Fibroblast of skin of right quadriceps (primary cell): ENCODE measurements at places on chromosomes 12 and 14.

DNA sequence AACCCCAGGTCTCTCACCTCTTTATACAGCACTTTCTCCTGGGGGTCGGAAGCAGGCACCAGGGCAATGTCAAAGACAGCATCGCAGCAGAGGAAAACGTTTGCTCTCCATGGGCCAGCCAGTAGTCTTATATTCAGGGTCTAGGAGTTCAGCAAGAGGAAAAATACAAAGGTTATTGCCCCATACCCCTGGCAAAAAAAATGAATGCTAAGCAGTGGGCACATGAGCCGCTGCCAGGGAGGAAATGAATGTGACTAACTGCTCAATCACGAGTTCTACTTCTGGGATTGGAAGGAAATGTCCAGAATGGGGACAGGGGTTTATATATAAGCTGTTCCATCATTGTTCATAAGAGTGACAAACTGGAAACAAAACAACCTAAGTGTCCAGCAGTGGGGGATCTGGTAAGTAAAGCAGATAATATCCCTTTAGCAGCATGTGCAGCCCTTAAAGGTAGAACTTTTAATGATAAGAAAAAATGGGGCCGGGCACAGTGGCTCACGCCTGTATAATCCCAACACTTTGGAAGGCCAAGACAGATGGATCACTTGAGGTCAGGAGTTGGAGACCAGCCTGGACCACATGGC lies 53.8 kb downstream of the PHETA1 start:
- no peak for DNase-seq

GRCh38 chr14:69473946-69474345 lies 10.6 kb upstream of the PLEKHD1 start:
- DNase-seq: no peak

DNA sequence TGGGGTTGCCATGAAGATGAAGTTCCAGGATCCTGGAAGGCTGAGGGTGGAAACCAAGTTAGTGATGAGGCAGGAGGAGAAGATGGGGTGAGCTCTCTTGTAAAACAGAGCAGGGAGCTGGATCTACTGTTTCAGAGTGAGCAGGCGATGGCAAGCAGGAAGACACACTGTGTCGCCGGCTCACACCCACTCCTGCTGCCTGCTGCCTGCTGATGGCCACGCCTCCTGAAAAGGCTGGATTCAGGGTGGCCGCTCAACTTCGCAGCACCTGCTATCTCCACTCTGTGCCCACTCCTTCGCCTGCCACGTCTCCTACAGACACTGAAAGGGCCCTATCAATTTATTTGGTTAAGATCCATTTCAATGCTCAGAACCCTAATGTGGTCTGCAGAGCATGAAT lies 96.1 kb downstream of the RBM19 start:
- no peak for DNase-seq

DNA sequence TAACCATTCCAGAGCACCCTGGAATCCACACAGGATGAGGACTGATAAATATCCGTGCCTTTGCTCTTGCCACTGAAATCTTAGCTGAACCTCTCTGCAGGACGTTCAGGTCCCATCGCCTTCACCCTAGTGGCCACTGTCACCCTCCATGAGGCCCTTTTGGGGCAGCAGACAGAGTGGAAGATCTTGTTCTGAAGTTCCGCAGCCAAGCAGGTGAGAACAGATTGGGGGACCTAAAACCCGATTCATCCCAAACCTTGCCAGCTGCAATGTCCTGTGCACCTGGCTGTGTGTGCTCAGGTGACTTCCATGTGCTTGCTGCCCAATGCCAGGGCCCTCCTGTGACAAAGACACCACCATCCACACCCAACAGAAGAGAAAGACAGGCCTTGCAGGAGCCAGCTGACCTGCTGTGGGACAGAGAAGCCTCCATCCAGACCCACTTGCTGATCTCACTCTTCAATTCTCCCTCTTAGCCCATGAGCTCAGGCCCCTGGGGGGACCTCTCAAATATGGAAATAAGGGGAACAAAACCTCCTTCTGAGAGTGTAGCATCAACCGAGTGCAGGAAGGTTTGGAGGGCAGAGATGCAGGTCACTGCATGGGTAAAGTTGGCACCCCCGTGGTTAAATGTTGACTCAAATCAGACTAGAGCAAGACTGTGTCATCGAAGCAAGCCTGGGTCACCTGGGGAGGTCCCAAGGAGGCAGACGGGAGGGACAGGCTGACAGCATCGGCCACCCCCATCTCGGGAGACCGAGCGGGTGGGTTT lies 308.7 kb upstream of the DIO3 start:
- DNase-seq: no peak

DNA sequence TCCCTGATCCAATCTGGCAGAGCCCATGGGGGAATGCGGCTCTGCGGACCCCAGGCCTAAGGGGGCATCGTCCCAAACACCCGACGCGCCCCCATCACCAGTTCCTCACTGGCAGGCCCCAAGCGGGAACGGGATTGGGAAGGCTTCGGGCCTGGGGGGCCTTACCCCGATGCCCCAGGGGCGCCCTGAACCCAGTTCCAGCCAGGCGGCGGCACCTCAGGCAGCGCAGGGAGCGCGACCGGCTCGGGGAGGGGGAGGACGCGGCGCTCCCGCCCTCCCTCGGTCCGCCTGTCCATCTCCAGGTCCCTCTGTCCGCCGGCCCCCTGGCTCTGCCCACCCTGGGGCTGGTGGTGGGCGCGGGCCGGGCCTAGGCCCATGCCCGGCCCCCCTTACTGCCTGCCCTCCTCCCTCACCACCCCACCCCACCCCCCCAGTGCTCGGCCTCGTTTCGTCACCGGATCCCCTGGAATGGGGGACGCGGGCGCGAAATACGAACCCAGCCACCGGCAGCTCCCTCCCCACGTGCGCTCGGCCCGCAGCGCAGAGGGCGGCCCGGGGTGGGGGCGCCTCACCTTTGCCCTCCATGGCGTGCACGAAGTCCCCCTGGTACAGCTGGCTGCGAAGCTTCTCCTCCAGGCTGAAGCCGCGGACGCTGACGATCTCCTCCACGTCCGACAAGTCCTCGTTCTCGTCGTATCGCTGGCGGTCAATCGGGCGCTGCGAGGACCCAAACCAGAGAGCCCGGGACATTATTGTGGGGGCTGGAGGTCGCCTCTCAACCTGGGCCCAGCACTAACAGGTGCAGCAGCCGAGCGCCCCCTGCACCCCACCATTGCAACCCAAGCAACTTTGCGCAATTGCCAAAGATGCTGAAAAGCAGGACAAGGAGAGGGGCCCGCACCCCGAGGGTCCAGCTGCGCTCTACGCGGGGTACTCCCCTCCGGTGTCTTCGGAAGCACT lies 2.3 kb downstream of the KDM2B start:
- DNase-seq: peak; percentile 56

- peak; percentile 8 for DNase-seq
Observed at GRCh38 chr12:109777544-109777943, 55.7 kb downstream of the TRPV4 start.

- no peak for DNase-seq
Observed at GRCh38 chr12:27606986-27607385, 83.0 kb downstream of the PPFIBP1 start.

GRCh38 chr14:45039390-45039789 lies 44.5 kb upstream of the PRPF39 start:
- DNase-seq: no peak

GRCh38 chr14:94774344-94775090 lies 4.6 kb upstream of the GSC start:
- no peak for DNase-seq

GRCh38 chr12:92496790-92497189 lies 206.0 kb upstream of the PLEKHG7 start:
- DNase-seq: no peak

GRCh38 chr12:48279101-48279500 lies 71.6 kb downstream of the ZNF641 start:
- no peak for DNase-seq

DNA sequence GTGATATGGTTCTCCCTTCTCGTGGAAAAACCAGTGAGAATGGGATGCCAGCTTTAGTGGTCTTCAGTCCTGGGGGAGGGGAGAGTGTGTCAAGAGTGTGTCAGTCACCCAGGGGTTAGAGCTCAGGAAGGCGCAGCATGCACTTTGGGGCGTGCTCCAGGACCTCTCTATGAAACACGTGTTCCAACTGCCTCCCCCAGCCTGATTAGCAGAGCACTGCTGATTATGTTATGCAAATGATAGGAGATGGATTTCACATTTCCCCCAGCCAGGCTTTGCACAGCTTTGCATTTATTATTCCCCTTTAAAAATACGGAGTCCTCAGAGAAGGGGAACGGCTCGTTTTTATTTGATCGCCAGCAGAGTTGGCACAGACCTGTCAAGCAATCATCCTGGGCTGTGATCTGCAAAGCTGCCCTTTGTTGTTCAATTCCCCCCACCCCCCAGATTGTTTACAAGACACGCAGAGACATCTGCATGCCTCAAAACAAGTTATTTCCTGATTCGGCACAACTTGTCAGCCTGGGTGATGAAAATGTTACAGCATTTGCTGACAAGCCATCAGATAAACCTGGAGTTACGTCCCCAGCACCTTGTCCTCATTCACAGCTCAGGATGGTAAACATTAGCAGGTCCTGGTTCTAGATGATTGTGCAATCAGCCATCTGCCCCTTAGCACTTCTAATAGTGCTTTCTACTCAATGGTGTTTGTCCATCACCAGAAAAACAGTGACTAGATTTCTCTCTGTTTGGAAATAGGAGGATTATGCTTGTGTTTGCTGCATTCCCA lies 196.5 kb downstream of the NOVA1 start:
- no peak for DNase-seq

DNA sequence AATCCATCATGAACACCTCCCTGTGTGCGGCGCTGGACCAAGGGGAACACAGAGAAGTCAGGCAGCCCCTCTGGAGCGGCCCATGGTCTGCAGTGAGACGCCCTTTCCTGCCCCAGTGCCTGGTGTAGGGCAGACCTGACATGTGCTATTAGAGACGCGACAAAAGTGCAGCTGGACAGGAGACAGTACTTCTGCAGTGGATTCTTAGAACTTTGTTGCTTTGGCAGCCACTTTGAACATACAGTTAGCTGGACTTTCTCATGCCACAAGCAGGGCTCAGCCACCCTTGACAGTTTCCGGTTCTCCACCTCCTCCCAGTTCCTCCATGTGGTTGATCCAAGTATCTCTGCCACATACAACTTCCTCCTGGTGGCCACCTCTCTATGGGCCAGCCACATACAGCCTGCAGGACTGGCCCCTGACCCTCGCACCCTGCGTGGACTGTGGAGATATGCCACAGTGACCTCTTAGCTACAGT lies 45.9 kb downstream of the LGMN start:
- no peak for DNase-seq

DNA sequence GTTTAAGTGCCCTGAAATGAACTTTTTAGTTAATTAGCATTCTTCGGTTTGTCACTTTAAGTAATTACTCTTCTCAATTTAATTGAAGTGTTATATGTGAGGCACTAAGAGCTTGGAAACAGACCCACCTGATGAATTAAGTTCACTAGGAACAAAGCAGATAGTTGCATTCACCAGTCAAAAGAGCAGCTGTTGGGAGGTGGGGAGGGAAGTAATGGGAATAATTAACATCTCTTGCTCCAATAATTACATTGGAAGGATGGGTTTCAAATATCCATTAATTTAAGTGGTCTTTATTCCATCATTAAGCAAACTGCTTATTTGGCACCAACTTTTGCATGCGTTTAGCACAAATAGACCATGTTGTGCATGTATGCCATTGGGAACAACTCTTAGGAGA lies 667.2 kb downstream of the GALC start:
- DNase-seq: no peak

GRCh38 chr14:89418976-89419375 lies 1.9 kb upstream of the FOXN3 start:
- DNase-seq: no peak

GRCh38 chr12:10740182-10740581 lies 17.1 kb upstream of the YBX3 start:
- DNase-seq: no peak

DNA sequence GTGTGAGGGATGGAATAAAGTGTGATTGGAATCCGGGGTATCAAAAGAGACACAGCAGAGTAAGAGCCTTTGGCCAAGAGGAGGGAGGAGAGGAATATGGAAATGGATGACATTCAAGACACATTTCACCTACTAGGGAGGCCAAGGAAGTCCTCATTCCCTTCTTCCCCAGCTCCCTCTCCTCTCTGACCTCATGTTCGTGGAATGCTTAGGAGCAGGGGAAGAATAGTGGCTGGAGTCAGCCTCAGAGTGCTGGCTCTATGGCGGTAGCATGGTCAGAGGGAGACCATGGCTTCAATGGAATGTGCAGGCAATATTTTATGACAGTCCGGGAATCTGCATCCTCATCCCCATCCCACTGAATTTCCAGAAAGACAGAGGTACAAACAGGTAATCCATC lies 196.6 kb downstream of the EGLN3 start:
- peak; percentile 73 for DNase-seq

DNA sequence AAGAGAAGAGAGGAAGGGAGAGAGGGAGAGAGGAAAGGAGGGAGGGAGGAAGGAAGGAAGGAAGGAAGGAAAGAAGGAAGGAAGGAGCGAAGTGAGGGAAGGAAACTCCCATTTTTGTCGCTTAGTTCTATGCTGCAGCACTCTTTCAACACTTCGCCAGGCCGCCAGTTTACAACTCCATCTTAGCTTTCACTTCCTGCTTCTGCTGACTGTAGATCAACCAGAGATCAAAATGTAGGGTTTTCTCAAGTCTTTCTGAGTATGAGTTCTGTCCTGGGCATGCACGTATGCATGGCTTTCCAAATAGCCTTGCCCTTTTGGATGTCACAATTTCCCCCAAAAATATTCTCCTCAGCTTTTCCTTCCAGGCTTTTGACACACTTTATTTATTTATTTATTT lies 723.4 kb downstream of the TRHDE start:
- DNase-seq: no peak

- DNase-seq: no peak
Observed at GRCh38 chr12:76898442-76898841, 19.6 kb upstream of the CSRP2 start.

DNA sequence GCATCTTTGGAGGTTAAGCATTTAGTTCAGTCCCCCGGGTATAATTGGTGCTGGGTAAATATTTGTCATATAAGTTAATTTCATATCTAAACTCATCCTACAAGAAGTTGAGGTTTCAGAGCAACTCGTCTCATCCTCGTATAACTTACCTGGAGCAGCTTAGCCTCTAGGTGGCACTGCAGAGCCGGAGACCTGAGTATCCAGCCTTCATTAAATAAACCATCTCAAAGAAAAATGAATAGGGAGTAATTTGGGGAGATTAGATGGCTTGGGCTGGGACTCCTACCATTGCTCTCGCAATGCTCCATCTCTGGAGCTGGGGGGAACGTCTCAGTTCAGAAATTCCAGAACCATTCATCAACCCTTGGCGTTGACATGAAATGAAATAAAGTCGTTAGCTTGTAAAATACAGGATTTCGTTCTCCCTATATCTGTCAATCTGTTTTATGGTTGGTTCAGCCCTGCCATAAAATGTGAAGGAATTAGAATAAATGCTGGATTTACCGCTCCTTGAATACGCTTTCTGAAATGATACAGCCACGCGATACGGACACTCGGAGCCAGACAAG lies 122.9 kb upstream of the TMEM132D start:
- DNase-seq: peak; percentile 10

DNA sequence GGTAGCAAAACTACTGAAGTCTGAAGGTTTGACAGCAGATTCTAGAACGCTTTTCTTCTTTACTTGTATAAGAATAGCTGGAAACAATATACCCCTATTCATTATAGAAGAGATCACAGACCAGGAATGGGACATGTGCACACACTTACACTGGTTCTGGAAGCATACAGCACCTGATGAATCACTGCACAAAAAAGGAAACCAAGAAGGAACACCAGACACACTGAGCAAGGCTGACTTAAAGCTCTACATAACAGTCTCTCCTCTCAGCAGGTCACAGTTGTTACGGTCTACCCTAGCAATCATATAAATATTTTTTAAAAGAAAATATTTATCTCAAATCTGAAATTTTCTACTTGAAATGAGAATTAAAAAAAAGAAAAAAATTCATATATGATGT lies 13.5 kb downstream of the ATP2B1 start:
- peak; percentile 37 for DNase-seq

- DNase-seq: no peak
Observed at GRCh38 chr12:16323638-16324037, 23.8 kb upstream of the MGST1 start.
